ENCODE measurements at places on chromosomes 11 and 22.

DNA sequence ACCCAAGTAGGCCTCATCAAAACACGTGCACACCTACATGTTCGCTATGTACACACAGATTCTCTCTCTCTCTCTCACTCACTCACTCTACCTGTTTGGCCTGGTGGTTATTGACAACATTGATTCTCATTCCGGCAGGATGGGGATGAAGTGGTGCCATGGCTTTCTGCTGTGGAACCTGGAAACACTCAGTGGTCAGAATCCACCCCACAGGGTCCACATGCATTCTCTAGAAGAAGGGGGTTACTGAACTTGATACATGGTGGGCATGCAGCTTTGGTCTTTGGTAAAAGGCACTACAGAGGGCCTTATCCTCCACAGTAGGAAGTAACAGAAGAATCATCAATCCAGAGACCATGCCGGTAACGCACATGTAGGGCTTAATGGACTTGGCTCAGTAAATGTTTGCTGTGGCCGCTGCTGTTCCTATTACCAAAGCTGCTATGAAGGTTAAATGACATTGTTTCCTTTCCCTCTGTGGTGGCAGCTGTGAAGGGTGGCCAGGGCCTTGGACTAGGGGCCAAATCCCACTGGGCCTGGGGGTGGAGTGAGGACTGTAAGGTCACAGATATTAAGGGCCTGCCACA, 12.7 kb downstream of the POLDIP3 start:
- no peak for DNase-seq

DNA sequence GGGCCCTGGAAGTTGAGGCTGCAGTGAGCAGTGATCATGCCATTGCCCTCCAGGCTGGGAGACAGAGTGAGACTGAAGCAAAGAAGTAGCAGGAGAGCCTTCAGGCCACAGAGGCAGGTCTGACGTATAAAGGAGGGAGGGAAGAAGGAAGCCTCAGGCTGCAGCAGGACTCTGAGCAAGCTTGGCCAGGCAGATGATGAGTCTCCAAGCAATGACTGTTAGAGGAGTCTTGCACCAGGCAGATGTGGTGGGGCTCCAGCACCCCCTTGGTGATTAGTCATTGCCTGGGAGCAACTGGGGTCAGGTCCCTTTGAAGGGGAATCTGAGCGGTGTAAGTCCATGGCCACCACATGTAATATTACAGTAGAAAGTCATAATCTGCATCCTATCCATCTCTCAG, 36.6 kb upstream of the NFAM1 start:
- DNase-seq, result no peak

DNA sequence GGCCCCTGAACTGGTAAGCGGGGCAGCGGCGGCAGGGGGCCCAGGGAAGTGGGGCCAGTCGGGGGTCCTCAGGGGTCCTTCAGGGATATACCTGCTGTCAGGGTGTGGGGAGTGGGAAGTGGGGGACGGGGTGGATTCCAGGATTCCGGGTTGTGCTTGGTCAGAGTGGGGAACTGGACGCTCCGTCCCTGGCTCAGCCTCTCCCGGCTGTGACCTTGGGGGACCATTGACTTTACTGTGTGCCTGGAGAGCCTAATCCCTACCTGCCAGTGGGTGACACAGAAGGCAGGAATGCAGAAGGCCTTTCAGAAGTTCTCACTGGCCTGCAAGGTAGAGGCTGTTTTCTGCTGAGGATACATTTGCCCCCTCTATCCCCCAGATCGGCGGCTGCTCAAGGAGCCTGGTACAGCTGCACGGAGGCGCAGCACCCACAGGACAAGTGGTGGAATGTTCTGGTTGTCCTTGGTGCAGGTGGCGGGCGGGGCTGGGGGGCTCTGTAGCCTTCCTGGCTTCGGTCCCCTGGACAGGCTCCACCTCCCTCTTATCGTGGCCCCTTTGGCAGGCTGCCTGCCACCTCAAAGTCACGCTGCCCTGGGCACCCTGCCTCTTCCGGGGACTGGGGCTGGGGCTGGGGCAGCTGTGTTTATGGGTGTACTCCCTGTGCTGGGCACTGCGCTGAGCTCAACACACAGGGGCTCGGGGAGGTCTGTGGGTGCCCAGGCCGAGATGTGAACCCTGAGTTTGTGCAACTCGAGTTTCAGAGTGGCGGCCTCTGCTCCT, 18.4 kb downstream of the KCNQ1 start:
- no peak for DNase-seq

- no peak for DNase-seq
These were observed 20.0 kb downstream of the ADAMTS8 start for GRCh38 chr11:130408401-130408890.
